ENCODE measurements at places on chromosomes 3 and 15.

DNA sequence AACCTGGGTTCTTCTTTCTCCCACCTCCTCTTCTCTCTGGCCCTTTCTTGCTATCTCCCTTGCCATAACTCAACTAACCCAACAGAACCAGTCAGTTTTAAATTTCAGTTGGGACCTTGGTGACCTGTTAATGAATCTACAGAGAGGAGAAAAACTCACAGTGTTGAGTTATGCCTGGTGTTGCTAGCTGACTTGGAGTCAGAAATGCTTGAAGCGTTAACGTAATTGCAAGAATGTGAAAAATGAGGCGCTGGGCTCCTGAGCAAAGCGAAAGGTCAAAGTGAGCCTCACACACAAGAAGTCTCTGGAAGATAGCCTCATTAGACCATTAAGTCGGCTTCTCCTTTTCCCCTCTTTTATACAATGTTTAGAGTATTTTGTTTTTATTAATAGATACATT, 18.4 kb downstream of the MEIS2 start:
- no peak for DNase-seq

DNA sequence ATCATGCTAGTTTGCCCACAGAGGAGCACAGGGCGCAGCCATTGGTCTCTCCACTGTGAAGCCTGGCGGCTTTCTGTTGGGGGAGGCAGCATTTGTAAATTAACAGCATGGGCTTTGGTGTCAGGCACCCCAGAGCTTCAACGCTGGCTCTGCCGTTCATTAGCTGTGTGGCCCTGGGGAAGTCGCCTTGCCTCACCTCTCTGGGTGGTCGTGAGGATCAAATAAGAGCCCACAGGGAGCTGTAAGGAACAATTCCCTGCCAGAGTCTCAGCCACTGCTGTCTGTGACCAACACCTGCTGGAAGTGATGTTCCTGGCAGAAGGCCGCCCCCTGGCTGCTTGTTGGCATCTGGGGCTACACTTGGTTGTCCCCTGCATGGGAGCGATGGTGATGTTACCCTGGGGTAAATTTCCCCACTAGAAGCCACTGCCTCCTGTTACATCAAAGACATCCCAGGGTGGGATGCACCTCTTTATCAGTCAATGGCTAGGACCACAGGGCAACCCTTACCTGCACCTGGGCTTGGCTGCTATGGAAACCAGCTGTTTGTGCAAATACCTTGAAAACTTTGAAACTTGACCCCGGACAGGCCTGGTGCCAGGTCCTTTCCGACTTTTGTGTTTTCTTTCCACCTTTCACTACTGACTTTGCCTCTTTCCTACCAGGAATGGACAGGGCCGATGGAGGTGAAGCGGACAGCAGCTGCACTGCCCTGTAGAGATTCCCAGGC, 36.9 kb downstream of the DNASE1L3 start:
- no peak for DNase-seq

DNA sequence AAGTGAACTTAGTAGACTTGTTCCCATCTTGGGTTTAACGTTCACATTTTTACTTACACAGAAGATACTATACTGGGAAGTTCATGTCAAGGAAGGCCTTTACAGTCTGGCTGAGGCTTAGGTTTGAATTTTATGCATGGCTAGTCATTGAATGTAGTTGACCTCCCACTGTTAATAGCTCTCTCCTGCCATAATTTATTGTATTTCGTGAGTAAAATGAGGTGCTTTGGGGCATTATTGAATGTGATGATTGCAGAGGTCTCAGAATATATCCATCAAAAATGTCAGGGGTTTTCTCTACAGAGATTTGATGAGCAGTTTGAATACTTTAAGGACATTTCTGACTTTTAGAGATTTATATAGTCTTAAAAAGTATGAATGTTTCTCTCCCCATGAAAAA, 356.6 kb upstream of the GRM7 start:
- no peak for DNase-seq

GRCh38 chr3:17133632-17134545, 249.1 kb downstream of the PLCL2 start:
- DNase-seq, result no peak

- no peak for DNase-seq
These were observed 32.5 kb downstream of the KLHL25 start for GRCh38 chr15:85762039-85762755.

DNA sequence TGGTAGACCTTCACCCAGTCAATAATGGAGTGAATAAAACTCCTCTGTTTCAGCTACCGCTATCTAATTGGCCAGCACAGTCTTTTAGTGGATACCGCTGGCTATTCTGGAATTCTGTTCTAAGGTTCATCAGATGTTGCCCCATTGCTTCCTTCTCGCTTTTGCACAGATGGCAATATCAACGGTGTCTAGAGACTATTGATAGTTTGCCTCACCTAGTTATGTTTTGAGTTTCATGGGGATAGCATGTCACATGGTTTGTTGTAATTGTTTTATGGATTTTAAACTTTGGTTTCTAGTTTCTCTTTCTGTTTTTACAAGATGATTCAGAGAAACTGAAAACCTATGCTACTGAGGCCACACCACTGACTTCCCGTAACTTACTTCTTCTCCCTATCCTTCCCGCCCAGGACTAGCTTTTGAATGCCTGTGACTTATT, 2.0 kb downstream of the XRN1 start:
- peak; percentile 4 for DNase-seq

GRCh38 chr15:87496109-87496508, 760.4 kb downstream of the NTRK3 start:
- DNase-seq, result no peak

DNA sequence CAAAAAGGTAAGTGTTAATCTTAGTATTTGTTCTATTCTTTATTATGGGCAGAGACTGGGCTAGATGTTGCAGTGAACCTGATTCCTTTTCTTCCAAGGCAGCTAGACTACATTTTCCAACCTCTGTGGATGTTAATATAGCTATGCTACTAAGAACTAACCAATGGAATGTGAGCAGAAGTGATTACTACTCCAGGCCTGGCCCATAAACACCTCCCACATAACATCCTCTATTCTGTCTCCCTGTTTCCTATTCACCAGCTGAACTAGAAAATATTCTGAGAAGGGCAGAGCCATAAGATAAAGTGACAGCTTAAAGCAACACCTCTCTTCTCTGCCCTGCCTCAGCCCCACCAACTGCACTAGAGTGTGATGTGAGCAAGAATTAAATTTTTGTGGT, 29.4 kb downstream of the CD200R1L start:
- DNase-seq, result peak; percentile 44

- DNase-seq, result no peak
These were observed 19.2 kb downstream of the PXYLP1 start for GRCh38 chr3:141250828-141251227.

GRCh38 chr3:135908225-135908624, 57.3 kb upstream of the PPP2R3A start:
- DNase-seq, result no peak

All from fibroblast of skin of abdomen (primary cell).